ENCODE measurements at places on chromosomes 11 and 22. TPM values are rescaled to one million over a fixed set of nuclear protein-coding genes. Genes with fewer than 3 reads are reported as not detected.
A peak's percentile ranks its signal among the peaks of the same experiment; 100 is the strongest.

DNA sequence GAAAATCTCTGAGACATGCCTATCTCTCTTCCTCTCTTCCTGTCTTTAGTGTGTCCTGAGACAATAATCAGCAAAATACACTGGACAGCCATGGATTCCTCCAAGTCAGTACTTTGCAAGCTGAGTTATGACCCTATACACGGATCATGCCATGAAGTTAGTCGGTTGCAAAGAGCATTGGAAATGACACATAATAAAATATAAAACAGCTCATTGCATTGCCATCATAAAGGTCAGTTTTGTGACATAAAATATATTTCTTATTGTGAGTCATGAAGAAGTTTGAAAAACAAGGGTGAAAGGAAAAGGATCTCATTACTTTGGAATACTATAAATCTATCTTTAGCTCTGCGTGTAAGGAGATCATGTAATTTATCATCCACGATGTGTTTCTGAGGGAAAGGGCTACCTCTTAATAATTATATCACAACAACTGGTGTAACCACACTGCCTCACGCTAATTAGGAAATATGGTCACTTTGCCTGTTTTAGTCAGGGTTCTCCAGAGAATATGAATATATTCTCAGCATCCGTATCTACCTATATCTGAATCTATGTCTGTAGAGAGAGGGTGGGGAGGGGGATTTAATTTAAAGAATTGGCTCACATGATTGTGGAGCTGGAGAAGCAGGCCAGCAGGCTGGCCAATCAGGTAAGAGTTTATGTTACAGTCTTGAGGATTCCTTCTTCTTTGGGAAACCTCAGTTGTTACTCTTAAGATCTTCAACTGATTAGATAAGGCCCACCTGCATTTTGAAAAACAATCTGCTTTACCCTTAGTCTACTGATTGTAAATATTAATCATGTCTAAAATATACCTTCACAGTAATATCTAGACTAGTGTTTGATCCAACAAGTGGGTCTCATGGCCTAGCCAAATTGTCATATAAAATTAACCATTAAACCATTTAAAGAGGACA lies 198.8 kb downstream of the FAT3 start:
- no peak for DNase-seq

GRCh38 chr11:19060629-19061028 lies at the start of gene MRGPRX2:
Gene MRGPRX2 (minus strand): TSS chr11:19060717. CDS start chr11:19056402, 4,315 bp downstream.
- no peak for DNase-seq

GRCh38 chr22:46661221-46661851 lies 41.1 kb downstream of the GRAMD4 start:
- DNase-seq = peak; percentile 64

- DNase-seq = no peak
Measured at GRCh38 chr11:68033708-68034045, 3.2 kb downstream of the NDUFS8 start.

DNA sequence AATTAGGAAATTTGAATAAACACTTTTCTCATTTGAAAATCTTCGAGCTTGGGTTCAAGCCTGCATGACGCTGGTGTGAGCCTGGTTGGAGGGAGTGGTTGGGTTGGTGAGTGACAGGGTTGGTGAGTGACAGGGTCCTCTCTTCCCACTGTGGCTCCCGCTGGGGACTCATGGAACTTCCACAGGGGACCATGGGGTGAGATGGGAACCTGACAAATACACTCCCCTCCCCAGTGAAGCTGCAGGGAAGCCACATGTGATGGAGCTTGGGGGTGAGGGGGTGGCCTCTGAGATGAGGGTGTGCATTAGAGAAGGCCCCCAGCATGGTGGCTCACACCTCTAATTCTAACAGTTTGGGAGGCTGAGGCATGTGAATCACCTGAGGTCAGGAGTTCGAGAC lies 66.8 kb downstream of the RTL6 start:
- DNase-seq = no peak

The MOB2 gene
- 17.7 TPM for total RNA-seq

Measured in activated T-cell treated with anti-CD3 and anti-CD28 coated beads, Interleukin-2, amount 50 U/mL, for 4 hours (primary cell).